ENCODE measurements at places on chromosomes 12 and 14.

DNA sequence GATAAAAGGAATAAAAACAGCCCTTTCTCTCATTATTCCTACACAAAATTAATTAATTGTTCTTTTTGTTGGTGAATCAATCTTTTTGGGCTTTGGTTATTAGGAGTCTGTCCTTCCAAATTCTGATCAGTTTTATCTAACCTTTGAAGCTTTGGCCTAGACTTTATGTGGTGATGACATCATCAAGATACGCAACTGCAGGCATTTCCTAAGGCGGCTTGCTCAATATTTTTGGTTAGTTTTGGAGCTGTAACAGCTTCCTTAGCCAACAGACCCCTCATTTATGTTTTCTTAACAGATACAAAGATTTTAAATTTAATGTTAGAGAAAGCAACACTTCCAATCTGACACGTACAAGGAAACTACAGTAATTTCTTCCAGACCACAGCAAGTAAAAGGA, 87.8 kb upstream of the PDE3A start:
- DNase-seq, result no peak

DNA sequence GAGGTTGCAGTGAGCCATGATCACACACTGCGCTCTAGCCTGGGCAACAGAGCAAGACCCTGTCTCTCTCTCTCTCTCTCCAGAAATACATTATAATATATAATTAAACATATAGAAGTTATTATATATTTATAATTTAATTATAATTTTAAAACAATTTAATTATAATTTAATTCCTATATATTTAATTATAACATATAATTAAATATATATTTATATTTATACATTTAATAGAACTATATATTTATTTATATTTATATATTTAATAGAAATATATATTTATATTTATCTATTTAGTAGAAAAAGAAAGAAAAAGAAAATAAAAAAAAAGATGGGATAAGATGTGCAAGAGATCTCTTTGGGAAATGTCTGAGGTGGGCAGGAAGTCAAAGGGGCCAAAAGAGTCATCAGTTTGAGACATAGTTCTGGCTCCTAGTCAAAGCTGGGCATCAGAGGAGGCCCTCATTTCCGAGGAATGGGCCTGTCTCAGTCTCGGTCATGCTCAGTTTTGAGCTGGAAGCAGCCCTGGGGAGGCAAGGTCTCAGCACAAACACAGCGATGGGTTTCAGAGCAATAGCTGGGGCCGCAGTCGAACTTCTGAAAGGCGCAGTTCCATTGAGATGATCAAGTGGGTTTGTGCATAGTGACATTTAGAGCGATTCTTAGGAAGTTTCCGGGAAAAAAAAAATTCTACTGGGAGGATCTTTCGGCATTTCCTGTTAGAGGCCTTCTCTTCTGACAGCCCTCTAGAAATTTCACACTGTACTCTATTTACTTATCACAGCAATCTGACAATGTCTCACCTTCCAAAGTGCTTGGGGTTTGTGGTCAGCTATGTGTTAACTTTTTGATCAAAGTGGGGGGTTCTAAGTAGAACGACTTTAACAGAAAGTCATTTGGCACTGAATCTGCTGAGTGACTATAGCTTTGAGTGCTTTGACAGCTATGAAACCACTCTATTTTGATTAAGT, 58.7 kb upstream of the GZMB start:
- peak; percentile 78 for DNase-seq

DNA sequence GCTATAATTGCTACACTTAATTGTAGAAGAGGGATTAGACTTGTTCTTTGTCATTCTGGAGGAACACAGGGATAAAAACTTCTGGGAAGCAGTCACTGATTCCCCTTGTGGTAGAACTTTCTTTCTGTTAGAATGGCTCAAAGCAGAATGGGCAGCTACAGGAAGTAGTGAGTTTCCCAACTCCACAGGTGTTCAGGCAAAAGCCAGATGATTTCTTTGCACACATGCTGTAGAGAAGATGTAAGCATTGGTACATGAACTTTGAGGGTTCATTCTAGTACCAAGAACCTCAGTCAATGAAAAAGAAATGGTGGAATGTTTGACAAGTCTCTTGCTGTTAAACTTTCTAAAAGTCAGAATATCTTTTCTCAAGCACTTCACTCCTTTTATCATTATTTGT, 4.3 kb downstream of the NDUFA9 start:
- DNase-seq, result no peak

GRCh38 chr14:99802301-99803105, 9.3 kb downstream of the EML1 start:
- DNase-seq, result no peak

DNA sequence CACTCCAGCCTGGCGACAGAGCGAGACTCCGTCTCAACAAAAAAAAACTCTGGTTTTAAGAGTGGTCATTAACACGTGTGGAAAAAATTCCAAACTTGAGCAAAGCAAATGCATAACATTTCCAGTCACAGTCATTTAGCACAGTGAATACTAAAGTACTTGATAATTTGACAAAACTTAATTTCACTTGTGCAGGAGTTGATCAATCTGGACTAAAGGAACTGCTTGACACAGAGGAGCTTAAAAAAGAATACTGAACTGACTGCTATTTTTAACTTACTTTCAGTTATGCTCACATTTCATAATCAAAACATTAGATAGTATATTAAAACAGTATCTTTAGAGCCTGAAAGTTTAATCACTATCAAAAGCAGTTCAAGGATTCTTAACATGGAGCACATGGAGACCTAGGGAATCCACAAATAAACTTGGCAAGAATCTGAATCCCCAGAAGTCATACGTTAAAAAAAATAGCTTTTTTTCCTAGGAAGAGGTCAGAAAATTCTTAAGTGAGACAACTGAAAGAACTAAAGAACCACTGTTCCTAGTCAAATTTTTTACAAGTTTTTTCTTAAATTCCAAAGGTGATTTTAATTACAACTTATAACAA, 7.4 kb downstream of the UBE2N start:
- no peak for DNase-seq
